ENCODE measurements at places on chromosomes 7 and 10. TPM values are rescaled to one million over a fixed set of nuclear protein-coding genes. Genes with fewer than 3 reads are reported as not detected.

GRCh38 chr7:89001306-89001705 is 205.8 kb upstream of the TEX47 start:
- no peak for DNase-seq

GPC2 gene
- total RNA-seq = 0.35 TPM

AZGP1 gene
- 70.9 TPM for total RNA-seq

DNA sequence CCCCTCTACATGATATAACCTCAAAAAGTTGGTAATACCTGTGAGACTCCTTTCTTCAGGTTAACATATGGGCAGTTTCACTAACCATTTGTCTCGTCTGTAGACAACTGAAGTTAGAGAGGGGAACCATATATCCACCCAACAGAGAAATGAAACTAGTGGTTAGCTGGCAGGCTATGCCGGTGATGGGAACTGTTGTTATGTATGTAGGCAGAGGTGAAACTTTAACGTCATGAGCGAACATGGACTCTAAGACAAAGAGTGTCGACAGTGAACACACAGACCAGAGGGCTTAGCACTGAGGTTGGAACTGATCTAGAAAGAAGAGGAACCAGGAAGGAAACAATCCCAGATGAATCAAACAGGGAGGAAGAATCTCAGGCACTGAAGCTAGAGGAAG is 112.4 kb downstream of the ELMO1 start:
- DNase-seq = no peak

DNA sequence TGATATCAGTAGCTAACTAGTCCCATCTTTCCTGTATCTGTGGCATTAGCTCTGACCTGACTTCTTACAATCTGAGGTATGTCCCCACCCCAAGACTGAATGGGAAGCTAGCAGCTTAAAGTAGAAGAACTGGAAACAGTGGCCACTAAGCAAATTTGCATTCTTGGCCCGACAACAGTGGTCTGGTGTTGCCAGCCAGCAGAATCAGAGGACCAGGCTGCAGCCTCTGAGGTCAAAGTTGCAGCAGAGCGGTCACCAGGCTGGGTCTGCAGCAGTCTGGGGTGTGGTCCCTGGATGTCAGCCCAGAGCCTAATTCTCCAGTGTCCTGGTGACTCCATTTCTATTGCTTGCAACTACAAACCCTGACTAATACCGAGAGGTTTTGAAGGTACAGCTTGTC is 26.3 kb downstream of the FAM107B start:
- DNase-seq = peak; percentile 49

- DNase-seq = no peak
Measured at GRCh38 chr10:30979956-30980355, 51.7 kb downstream of the ZNF438 start.

DNA sequence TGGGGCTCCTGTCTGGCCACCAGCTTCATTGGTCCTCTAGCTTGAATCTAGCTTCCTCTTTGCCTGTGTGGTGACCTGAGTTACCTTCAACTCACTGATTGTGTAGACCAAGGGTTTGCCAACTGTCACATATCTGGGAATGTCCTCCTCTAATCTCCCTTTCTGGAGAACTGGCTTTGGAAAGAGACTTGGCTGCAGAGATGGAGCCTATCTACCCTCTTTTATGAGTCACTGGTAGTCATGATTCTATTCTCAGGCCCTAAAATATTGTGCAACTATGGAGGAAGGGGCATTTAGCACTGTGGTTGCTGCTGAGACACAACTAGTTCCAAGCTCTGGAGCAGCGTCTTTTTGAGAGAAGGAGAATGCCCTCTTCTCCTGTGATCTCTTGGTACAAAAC is 691.3 kb downstream of the KCNMA1 start:
- no peak for DNase-seq

DNA sequence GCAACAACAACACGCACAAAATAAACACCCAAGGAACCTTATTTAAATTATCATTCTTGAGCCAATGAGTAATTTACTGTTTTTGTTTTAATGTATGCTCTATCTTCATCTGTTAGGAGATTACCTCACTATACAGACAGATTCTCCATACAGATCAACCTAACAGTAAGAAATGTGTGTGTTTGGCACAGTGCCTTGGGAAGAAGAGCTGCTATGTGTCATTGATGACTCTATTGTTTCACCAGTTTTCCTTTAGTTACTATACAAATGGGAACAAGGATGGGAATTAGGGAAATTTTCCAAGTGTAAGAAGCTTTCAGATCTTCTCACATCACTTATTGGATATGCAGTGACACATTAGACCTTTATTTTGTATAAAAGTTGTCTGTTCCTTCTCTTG is 640.3 kb downstream of the NRG3 start:
- no peak for DNase-seq

SLC16A12 gene
- total RNA-seq = 1.1 TPM

DNA sequence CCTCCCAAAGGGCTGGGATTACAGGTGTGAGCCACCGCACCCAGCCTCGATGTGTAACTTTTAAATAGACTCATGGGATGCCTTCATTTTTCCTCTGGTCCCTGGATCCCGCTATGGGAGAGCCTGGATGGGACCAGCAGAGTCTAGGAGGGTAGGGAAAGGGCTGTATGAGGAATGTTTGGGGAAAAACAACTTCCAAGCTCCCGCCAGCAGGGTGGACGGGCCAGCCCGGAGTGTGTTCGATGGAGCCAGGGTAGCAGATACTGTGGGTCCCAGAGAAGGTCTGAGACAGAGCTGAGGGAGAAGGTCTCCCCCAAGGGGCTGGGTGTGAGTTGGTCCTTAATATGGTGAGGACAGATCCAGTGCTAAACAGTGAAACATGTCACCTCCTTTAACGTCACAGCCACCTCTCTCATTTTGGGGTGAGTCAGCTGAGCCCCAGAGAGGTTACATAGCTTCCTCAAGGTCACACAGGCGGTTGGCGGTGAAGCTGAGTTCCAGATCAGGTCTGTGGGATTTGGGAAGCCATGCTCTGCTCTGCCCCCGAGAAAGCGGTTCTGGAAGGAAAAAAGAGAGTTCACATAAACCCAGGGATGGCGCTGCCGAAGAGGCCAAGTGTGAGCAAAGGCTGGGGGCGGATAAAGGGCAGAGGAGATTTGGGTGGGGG is 66.4 kb downstream of the MYL10 start:
- DNase-seq = no peak

CFAP70 gene
- total RNA-seq = 1.7 TPM
